ENCODE measurements at places on chromosomes 16 and 17.

- no peak for DNase-seq
These were observed at the start of gene DBNDD1 for GRCh38 chr16:90018652-90019542. DBNDD1 (minus strand) TSS chr16:90019456; CDS start chr16:90019341, 115 bp downstream.

GRCh38 chr16:57609541-57610401, 18.7 kb upstream of the ADGRG1 start:
- DNase-seq, result no peak

GRCh38 chr16:25141648-25142047, 30.1 kb downstream of the LCMT1 start:
- DNase-seq, result no peak

DNA sequence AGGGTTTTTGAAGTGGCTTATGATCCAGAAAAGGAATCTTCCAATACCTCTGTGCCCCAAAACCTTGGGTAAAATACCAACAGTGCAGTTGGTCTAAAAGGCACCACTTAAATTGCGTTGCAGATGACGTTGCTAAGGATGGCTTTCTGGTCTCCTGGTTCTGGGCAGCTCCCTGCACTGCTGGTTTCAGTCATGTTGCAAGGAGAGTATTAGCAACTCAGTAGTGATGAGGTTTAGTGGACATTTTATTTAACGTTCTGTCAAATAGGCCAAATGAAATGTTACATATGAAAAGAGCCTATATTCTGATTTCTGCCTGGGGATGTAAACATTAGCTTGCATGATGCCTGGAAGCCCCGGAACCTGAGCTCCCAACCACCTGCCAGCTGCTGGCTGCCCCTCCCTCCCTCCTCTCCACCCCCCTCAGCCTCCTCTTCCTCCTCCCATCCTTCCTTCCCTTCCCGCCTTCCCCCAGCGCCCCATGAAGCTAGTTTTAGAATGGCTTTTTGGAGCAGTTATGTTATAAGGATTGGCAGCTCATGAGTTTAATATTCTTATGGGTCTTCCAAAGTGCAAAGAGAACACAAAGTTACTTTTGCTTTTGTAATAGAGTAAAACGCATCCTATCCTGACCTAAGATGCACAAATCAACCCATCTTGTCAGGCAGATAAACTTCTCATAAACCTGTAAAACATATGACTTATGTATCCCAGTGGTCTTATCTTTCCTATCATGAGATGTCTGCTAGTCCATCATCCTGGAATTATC, 20.7 kb downstream of the CD7 start:
- no peak for DNase-seq

- no peak for DNase-seq
These were observed 34.8 kb upstream of the ADAMTS18 start for GRCh38 chr16:77469634-77470033.

DNA sequence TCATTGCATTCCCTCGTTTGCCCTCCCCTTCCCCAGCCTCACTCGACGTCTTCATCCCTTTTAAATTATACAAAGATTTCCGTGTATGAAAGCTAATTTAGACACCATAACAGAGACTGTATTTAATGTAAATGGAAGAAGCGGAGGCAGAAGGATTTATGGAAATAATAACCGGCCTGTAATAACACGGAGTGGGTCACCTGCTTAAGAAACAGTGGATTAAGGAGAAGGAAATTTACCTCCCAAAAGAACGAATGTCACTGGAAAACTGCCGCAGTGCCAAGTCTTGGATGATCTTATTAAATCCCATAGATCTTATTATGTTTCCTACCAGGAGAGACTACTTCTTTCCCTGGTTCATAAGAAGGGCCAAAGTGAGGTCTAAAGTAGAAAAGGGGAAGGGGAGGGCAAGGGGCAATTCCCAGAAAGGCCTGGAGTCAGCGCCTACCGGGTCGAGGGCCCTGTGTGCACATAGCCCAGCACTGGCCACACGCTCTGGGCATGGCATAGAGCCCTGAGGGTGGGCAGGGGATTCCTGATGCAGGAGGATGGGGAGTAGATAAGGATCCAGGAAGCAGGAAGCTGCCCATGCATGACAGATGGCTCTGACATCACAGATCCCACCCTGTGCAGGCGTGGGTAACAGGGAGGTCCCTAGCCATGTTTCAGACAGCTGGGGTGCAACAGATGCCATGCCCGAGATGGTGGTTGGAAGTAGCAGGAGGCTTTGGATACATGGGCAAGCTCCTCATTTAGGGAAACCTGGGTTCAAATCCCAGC, 56.2 kb upstream of the RPL38 start:
- DNase-seq, result no peak

DNA sequence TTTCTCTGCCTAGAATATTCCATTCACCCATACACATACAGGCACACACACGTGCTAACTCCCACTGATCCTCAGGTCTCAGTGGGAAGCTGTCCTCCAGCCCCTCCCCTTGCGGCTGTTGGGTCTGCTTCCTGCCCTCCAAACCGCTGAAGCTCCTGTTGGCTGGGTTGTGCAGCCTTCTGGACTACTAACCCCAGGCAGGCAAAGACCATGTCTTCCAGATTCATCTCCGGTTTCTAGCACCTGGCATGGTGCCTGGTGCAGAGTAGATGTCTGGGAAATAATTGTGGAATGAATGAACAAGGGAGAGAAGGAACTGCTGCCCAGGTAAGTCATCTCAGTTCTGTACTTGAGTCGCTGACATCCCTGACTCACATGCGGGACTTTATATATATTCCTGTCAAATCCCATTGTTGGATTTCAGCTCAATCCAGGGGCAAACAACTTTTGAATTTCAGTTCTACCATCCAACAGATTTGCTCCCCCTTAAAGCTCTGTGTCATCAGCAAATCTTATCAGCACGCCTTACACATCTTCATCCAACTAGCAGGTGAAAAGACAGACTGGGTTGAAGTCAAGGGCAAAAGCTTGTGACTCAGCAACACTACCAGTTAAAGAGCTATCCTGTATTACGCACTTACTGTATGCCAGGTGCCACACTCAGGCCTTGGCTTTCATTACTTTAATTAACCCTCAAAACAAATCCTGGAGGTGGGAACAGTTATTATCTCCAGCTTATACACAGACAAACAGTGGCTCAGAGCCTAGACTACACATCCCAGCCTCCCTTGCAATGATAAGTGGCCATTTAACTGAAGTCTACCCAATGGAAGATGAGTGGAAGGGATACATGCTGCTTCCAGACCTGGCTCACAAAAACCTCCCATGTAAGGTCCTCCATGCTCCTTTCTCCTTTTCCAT, 51.1 kb downstream of the SRCIN1 start:
- no peak for DNase-seq

GRCh38 chr16:84084570-84085270, 32.0 kb downstream of the MBTPS1 start:
- peak; percentile 24 for DNase-seq

GRCh38 chr16:50866806-50867205, 124.9 kb downstream of the CYLD start:
- DNase-seq, result no peak

DNA sequence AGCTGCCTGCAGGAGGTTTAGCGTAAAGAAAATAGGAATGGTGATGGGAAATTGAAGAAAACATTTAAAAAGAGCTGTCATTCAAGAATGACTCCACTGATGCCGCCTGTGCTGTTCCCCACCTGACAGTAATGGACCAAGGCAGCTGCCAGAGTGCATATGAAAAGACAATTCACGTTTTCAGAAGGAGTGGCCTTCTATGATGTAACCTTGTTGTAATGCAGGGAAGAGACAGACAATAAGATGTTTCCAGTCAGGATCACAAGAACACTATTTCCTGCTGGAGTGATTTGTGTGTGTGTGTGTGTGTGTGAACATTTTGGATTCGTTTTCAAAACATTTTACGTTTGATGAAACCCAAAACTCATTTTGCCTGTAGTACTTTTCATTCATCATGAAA, 203.7 kb downstream of the LGALS9B start:
- no peak for DNase-seq

- no peak for DNase-seq
These were observed 186.8 kb downstream of the COPRS start for GRCh38 chr17:31672161-31672819.

DNA sequence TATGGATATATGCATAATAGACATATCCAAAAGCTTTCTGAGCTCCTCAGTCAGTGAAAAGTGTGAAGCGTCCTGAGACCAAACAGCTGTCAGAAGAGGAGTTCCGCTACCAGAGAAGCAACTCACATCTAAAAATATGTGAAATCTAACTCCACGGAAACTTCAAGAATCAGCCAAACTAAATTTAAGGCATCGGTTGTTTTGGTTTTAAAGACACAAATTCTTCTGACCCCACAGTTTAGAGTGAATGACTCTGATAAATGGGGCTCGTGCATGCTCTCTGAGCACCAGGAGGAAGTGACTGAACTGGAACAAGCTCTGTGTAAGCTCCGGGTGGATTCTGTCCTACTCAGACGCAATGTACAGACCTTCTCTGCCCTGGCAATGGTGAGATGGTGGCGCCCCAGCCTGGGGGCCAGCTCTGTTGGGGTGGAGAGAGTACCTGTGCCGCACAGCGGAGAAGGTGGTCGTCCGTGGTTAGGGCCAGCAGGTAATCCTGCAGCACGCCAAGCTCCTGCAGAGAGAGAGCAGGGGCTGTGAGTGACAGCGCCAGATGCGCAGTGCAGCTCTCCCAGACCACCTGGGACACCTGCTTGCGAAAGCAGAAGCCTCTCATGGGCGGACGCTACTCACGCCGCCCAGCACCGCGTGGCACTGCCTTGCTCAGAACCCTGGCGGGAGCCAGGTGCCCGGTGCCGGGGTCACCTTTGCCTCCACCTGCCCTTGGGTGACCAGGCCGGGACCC, 44.4 kb upstream of the ATP2A3 start:
- no peak for DNase-seq

- DNase-seq, result no peak
These were observed 2.3 kb downstream of the CCL17 start for GRCh38 chr16:57406881-57407280.

- no peak for DNase-seq
These were observed 32.8 kb downstream of the TBC1D16 start for GRCh38 chr17:80002690-80003490.

GRCh38 chr16:57889960-57890751, 80.8 kb downstream of the CNGB1 start:
- no peak for DNase-seq

- DNase-seq, result no peak
These were observed 3.7 kb downstream of the FTO start for GRCh38 chr16:53707671-53708070.

DNA sequence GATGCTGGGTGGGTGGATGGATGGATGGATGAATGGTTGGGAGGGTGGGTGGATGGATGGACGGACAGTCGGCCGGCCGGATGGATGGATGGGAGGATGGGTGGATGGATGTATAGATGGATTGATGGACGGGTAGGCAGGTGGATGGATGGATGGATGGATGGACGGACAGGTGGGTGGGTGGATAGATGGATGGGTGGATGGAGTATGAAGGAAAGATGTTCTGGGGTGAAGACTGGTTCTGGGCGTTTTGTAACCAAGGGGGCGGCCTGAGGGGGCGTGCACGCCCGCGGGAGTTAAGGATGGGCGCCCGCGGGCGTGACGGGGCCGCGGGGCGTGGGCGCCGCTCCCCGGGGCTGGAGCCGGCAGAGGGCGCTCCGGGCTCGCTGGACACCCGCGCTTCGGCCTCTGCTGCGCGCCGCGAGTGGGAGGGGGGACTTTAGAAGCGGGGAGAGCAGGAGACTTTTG, at the start of gene NECAB2:
TSS of gene NECAB2 (plus strand) at position 407 of the 468 bp plus-strand sequence. CDS start 405 bp downstream, outside the sequence.
- no peak for DNase-seq

DNA sequence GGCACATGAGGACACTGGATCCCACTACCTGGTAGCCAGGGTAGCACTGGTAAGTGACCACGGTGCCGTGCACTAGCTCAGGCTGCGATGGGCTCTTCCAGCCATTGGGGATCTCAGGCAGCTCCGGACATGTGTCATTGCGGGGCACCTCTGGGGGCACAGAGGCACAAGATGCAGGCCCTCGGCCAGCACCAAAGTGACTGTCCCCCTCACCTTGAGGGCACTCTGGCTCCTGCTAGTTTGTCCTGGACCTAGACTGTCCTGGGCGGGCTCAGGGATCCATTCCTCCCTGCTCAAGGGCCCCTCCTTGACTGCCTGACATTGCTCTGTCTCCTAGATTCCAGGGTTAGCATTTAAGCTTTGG, 6.7 kb upstream of the PHF12 start:
- no peak for DNase-seq

DNA sequence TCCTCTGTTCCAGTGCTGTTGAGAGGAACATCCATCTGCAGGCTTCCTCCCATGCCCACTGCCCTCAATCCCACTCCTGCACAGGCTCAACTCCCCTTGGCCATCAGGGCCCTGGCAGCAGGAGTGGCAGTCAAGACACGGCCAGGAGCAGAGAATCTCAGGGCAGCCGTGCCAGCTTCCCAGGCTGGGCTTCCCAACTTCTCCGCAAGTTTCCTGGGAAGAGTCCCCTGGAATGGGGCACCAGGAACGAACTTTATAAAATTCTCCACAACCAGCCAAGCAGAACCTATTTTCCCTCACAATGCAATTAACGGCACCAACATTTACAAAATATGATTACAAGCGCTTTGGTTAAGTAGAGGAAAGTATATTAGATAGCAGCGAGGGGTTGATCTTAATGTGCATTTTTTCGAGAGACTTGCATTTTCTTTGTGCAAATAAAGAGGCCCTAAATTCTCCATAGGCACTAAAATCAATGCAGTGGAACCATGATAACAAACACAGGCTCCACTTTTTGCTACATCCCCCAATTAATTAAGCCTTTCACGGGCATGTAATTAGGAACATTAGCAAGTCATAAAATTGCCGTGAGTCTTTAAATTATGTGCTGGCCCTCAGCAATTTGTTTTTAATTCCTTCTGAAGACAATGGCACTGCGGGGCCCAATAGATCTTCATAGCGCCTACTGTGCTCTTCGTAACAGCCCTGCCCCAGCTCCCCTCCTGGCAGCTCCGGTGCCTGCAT, 99.9 kb upstream of the LHX1 start:
- DNase-seq, result no peak

Data from smooth muscle cell of the brain vasculature (primary cell).